ENCODE measurements at places on chromosomes 12 and 14. TPM values are rescaled to one million over a fixed set of nuclear protein-coding genes. Genes with fewer than 3 reads are reported as not detected.

DNA sequence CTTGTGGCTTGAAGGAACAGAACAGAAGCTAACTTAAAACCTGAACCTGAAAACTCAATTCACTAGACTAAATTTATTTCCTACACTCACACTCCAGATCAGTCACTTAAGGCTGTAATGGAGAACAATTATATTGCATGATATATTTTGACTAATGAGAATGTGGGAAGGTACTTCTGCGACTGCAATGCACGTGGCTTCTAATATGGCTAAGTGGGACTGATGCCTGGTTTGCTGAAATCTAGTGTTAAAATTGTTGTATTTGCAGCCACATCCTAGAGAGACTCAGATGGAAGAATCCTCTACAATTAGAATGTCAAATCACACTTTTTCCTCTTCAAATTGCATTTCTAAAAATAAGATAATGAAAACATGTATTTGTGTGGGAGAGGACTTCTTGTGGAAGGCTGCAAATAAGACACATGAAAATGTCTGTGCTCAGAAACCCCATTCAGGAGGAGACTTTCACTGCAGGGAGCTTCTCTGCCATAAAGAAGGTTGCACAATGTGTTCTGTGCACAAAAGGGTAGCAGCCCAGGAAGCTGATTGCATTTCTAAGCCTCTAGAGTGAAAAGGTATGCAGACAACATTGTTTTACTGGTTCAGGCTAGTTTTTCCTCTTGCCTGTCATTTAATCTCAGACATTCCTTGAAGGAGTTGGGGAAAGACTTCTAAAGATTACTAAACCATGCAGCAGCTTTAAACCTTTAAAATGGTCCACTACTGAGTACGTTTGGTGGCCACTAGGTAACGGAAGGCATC is 224.3 kb downstream of the NEDD1 start:
- peak; percentile 6 for DNase-seq

- no peak for DNase-seq
Observed at GRCh38 chr12:2380946-2381345, 328.2 kb downstream of the CACNA1C start.

- peak; percentile 49 for DNase-seq
Observed at GRCh38 chr14:23321572-23322547, 603 bp downstream of the PABPN1 start.

DNA sequence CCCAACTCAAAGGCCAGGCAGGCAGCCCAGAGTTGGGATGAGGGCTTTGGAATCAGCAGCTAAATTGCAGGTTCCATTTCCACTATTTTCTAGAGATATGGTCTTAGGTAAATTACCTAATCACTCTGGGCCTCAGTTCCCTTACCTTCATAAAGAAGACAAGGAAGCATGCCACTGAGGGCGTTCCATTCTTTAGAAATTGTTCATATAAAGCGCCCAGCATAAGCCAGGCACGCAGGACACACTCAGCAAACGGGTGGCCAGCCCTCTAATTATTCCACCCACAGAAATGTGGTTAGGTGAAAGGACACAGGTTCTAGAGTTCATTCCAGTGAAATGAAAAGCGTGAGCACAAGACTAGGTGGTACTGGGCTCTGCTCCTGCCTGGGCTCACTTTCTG is 87.9 kb upstream of the BCL11B start:
- DNase-seq: no peak

The TOMM20L gene
- not detected for total RNA-seq

The MOAP1 gene
- 32.4 TPM for total RNA-seq
